Left lung (tissue), 14 donors: ENCODE measurements at places on chromosomes 3 and 15. TPM values are rescaled to one million over a fixed set of nuclear protein-coding genes. Genes with fewer than 3 reads are reported as not detected.

Gene SNAP23
- polyA plus RNA-seq: 97.1 TPM

Gene C3orf49
- 1.1 TPM for polyA plus RNA-seq

DNA sequence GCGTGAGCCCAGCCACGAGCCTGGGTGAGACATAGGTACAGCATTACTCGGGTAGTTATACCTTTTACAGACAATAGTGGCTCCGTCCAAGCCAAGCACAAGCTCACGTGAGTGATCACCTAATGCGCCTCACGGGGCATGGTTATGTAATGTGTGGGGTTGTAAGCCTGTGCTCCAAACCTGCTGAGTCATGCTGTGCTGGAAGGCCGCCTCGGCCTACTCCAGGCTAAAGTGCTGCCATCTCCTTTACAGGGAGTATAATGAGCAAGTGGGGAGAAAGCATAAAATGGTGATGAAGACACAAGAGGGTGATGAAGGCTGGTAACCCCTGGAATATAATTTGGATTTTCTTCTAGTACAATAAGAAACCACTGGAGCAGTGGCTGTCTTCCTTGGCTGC lies 175.8 kb upstream of the STT3B start:
- DNase-seq: peak; percentile 83

- DNase-seq: no peak
These were observed 43.0 kb downstream of the OXNAD1 start for GRCh38 chr3:16307832-16308531.

GRCh38 chr3:133895208-133896001 lies at the start of gene RAB6B:
RAB6B (minus strand) TSS chr3:133895882; CDS start chr3:133895466, 416 bp downstream.
- DNase-seq: peak; percentile 59

- no peak for DNase-seq
These were observed 78.5 kb downstream of the GHSR start for GRCh38 chr3:172369590-172370259.

DNA sequence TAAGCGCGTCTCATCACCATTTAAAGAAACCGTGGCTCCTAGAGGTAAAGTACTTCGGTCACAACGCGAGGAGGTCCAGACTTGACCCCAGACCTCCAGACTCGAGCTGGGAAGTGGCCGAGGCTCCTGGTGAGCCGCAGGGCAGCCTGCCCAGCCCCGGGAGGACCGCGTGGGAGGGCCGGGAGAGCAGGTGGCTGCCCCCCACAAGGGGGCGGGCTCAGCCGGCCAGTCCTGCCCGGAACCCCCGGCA lies at the start of gene SLC27A2:
TSS of gene SLC27A2 (plus strand) at position 228 of the 250 bp plus-strand sequence. CDS start 232 bp downstream, outside the sequence.
- peak; percentile 44 for DNase-seq
